ENCODE measurements at places on chromosomes 12 and 14. TPM values are rescaled to one million over a fixed set of nuclear protein-coding genes. Genes with fewer than 3 reads are reported as not detected.

SLC25A47 gene
- total RNA-seq: not detected

RFLNA gene
- not detected for total RNA-seq

EID3 gene
- 13.0 TPM for total RNA-seq

GPRC5D gene
- total RNA-seq: not detected

TMEM229B gene
- 4.8 TPM for total RNA-seq

TDRD9 gene
- 0.73 TPM for total RNA-seq

FLVCR2 gene
- total RNA-seq: 1.1 TPM

KLRC1 gene
- total RNA-seq: 4.0 TPM

CLEC4A gene
- 0.75 TPM for total RNA-seq

C12orf54 gene
- total RNA-seq: not detected

CLEC12A gene
- total RNA-seq: not detected

KRT78 gene
- total RNA-seq: not detected

SLC38A4 gene
- not detected for total RNA-seq

DTX1 gene
- 4.6 TPM for total RNA-seq

CCDC38 gene
- total RNA-seq: not detected

NTN4 gene
- total RNA-seq: 0.14 TPM

KLRD1 gene
- total RNA-seq: 13.1 TPM

DDHD1 gene
- total RNA-seq: 40.1 TPM

BCL11B gene
- 273 TPM for total RNA-seq

Measured in CD8-positive, alpha-beta T cell (primary cell).